ENCODE measurements at places on chromosomes 11 and 22.

DNA sequence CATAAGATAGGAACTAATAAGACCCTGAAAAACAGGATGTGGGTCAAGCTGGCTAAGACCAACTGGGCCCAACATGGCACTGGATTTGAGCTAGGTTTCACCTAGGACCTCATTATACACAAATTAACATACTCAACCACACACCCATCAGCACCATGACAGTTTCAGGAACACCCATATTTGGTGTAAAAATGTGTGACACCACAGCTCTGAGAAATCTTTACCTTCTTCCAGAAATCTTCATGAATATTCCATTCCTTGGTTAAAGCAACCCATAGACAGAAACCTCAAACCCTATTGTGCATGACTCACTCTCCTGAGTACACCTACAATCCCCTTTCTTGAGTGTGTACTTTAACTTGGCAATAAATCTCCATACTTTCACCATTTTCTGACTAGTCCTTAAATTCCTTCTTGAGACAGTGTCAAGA, 378.8 kb downstream of the DYNC2H1 start:
- no peak for DNase-seq

GRCh38 chr11:72227316-72228228, 3.0 kb downstream of the INPPL1 start:
- peak; percentile 59 for DNase-seq

- no peak for DNase-seq
Observed at GRCh38 chr11:1592628-1593027, 5.5 kb downstream of the KRTAP5-2 start.

DNA sequence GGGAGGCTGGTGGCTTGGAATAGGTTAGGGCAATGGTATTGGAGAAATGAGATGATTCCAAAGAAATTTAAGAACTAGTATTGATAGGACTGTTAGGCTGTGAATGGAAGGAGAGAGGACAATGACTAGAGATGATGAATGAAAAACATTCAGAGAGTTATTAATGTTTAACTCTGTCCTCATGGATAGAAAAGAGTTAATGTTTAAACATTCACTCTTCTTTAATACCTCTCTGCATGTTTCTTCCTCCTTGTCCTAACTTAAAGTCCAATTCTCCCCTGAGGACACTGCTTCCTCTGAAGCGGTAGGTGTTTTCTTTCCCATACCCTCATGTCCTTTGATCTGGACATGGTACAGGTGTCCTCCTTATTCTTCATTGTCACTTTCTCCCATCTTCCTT, 13.4 kb downstream of the CHEK1 start:
- DNase-seq, result no peak

DNA sequence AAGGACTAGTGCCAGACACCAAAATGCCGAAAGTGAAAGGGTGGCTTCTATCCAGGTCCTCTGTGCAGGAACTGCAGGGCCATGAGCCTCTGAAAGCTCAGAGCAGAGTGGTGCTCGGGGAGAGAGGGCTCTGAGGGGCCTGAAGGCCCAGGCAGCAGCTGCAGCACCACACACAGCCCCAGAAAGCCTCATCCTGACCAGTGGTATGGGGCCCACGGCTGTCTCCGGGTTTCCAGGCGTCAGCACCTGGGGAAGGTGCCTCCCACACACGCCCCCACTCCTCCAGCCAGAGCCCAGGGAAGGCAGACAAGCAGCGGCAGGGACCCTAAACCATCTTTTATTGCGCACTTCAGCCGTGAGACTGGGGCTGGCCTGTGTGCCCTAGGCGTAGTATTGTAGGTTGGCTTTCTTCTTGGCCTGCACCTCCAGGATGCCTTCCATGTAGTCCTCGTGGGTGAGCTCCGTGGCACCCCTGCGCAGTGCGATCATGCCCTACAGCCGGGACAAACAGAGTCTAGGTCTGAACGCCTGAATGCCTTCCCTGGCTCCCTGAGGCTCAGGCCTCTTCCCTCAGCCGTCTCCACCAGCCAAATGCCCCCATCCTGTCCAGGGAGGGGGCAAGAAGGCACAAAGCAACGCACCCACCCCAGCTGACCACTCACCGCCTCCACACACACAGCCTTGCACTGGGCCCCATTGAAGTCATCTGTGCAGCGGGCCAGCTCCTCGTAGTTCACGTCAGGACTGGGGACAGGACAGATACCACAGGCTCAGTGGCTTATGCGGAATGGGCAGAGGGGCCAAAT, 7.6 kb downstream of the PSMC3 start:
- DNase-seq, result no peak

- DNase-seq, result peak; percentile 97
Observed at GRCh38 chr11:65506772-65507505, 8.1 kb downstream of the MALAT1 start.

DNA sequence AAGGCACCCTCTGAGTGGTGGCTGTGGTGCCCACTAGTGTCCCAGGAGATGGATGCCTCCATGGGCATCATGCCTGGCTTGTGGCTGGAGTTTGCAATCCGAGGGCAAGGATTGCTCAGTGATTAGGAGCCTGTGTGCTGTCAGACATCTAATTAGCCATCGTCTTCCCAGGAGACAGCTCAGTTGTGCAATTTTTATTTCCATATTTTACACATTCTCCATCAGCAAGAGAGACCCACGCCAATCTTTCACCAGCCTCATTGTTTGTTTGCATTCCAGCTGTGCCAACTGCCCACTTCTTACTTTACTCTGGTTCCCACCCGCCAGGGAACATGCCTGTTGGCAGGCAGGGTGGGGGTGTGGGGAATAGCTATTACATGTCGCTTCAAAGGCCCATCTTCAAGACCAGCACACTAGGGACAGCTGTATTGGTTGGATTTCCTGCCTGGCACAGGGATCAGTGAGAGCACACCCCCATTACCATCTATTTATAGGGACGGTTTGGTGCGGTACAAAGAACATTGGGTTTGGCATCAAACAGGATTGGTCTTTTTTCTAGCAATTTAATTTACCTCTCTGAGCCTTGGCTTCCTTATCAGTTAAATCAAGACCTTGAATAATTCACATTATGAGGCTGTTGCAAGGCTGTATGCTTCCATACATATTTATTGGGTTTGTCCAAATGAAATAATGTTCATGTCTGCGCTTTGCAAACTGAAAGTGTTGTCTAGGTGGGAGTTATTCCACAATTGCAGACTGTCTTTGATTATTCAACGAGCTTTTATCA, 80.7 kb upstream of the NAV2 start:
- peak; percentile 39 for DNase-seq

DNA sequence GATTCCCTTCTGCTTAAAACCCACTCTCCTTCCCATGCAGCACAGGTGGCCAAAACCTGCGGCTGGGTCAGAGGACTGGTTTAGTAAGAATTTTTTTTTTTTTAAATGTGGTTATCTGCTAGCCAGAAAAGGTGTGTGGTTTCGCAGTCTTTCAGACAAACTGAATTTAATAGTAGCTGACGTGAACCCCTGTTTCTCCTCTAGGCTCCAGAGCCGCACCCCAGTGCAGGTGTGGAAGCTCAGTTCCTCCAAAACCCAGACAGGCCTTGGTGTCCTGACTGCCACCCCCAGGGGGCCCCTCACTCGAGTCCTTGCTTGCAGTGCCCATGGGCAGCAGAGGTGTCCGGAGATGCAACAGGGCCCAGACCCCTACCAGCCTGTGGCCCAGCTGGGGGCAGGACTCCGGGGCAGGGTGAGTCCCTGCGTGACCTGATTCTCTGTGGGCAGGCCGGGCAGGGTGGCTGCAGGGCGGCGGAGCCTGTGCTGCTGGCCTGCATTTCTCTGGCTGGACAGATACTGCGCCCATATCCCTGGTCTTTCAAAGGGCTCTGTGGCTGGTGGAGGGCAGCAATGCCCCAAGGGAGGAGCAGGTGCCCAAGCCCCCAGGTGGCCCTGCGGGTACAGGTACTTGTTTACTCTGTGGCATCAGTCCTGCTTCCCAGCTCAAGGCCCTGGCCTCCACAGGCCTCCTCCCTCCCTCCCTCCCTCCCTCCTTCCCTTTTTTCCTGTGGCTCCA, 15.2 kb downstream of the KCNQ1 start:
- DNase-seq, result no peak

DNA sequence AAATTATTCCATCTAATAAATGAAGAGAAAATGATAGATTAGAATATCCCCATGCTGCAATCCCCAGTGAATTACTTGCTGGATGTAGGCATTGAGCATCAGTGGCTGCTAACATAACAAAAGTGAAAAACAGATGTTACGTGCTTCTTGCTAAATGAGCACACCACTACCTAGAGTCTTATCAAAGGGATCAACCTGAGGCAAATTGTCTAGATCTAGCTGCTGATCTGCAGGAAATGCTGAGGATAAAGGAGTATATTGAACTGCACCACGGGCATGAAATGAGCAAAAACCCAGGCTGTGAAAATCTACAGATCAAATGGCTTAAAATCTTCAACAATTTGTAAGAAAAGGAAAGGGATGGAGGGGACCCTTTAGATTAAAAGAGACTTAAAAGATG, 45.3 kb upstream of the SCUBE2 start:
- no peak for DNase-seq

DNA sequence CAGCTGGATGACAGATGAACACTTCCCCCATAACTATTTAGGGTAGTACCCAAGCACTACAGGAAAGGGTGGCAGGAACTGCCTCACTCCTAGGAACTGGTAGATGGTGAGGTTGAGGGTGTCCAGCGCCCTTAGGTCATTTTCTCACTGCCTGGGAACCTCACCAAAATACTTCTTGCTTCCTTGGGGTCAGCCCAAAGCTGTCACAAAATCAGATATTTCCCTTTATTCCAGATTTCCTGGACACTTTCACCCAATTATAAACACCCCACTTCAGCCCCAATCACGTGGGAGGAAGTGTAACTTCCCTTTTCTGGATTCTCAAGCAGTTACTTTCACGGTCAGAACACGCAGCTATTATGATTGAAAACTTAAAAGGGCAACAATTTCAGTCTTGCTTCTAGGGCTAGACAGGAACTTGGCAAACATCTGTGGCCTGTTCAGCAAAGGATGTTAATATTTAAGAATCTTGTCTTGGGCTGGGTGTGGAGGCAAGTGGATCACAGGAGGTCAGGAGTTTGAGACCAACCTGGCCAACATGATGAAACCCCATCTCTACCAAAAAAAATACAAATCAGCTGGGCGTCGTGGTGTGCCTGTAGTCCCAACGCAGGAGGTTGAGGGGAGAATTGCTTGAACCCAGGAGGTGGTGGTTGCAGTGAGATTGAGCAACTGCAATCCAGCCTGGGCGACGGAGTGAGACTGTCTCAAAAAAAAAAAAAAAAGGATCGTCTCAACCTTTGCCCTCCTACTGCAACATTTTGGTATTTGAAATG, 4.0 kb downstream of the FTH1 start:
- DNase-seq, result peak; percentile 69

DNA sequence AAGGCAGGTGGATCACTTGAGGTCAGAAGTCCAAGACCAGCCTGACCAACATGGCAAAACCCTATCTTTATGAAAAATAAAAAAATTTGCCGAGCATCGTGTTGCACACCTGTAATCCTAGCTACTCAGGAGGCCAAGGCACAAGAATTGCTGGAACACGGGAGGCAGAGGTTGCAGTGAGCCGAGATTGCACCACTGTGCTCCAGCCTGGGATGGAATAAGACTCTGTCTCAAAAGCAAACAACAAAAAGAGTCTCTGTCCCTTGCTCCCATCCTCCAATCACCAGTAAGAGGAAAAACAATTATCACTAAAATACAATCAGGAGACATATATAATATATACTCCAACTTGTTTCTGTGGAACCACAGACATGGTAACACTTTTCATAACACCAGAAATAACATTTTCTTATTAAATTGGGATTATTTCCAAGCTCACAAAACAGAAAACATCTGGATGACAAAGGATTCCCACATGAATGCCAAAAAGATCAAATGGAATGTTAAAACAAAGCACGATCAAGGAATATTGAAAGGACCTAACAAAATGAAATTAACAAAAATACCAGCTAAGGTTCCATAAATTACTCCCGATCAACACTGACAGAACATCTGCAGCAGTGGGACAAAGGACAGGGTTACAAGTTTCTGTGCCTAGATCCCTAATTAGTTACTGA, 15.2 kb downstream of the FCHSD2 start:
- DNase-seq, result peak; percentile 13

GRCh38 chr11:8828046-8828445, 82.9 kb upstream of the AKIP1 start:
- DNase-seq, result no peak

- no peak for DNase-seq
Observed at GRCh38 chr11:82874646-82875523, 25.3 kb downstream of the PRCP start.

GRCh38 chr22:24180316-24181087, 785 bp upstream of the SUSD2 start:
- no peak for DNase-seq

DNA sequence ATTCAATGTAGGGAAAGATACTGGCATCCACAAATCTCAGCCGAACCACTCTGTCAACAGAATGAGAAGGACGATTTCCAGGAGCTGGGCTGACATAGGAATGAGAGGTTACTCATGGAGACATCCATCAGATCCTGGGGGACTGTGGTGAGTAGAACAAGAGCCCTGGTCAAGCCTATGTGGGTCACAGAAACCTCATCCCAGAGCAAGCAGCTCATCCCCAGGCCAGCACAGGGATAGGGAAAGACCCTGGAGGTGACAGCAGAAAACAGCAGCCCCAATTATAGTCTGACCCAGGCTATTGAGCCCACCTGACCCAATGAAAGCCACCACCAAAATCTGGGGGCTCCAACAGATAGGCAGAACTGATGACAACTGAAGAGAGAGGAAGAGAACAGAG, 128.0 kb upstream of the SERPIND1 start:
- no peak for DNase-seq

DNA sequence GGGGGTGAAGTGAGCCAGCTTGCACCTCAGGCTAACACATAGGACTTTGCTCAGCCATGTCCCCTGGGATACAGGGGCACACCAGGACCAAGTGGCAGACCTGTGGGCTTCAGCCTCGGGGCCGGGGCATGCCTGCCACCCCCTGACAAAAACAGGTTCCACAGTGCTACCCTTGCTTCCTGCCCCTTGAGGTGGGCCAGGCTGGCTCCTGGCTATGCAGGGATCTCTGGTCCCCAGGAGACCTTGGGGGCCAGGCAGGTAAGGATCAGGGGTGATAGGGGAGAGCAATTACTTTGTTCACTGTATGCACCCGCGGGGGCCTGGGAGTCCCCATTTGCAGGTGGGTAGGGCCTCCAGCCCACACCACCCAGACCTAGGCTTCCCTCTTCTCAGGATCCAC, 2.4 kb upstream of the MYO7A start:
- no peak for DNase-seq

- no peak for DNase-seq
Observed at GRCh38 chr22:19064354-19065054, 57.7 kb downstream of the DGCR2 start.

- DNase-seq, result peak; percentile 70
Observed at GRCh38 chr22:42745118-42745517, 24.4 kb upstream of the A4GALT start.

Data from fibroblast of mammary gland (primary cell).